ENCODE measurements at places on chromosomes 5 and 9. TPM values are rescaled to one million over a fixed set of nuclear protein-coding genes. Genes with fewer than 3 reads are reported as not detected.

Gene IRX4
- total RNA-seq: 0.39 TPM

Gene RORB
- not detected for total RNA-seq

Gene PCDHB16
- 0.05 TPM for total RNA-seq

Gene TRIM36
- 1.5 TPM for total RNA-seq

Gene TSSK1B
- not detected for total RNA-seq

Gene ESM1
- not detected for total RNA-seq

Gene FOXD4
- total RNA-seq: 0.33 TPM

Gene PLEKHG4B
- 1.7 TPM for total RNA-seq

Data from A549 treated with Mapracorat at 1 μM for 4 hours (cell line).